Thymus (tissue), 14 donors: ENCODE measurements at places on chromosomes 1 and 21. TPM values are rescaled to one million over a fixed set of nuclear protein-coding genes. Genes with fewer than 3 reads are reported as not detected.

The F13B gene
- under 0.01 TPM for total RNA-seq

The ACKR1 gene
- total RNA-seq = 11.6 TPM

DNA sequence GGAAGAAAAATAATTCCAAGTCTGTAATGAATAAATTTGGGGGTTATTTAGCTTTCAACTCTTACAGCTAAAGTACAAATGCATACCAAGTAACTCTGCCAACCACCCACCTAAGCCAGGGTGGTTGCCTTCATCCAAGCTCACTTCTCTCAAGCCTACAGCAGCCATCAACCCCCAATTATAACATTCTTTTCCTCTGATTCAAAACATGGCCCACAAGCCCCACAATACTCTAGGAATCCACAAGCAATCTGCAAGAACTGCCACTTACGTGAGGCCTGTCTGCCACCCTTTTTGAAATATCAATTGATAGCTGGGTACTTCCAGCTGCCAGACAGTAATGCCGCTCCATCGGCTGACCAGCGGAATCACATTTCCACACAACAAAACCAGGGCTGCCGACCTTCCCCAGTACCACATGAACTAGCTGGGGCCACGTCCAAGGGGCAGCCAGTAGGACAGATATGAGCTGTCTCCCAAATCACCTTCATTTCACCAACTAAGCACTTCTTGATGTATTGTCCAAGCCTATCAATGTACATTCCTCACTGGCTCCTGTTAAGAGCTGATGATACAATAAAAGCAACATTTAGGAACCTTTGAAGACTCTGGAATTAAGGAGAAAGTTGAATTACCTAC, 3.2 kb downstream of the LBR start:
- H3K4me1 ChIP-seq = peaks cover 32% of the 10 kb centered on the region
- peaks cover 13% of the 10 kb centered on the region for H3K36me3 ChIP-seq
- H3K4me3 ChIP-seq = peak overlapping the region; percentile 96
- DNase-seq = no peak
- peak overlapping the region; percentile 93 for H3K27ac ChIP-seq

DNA sequence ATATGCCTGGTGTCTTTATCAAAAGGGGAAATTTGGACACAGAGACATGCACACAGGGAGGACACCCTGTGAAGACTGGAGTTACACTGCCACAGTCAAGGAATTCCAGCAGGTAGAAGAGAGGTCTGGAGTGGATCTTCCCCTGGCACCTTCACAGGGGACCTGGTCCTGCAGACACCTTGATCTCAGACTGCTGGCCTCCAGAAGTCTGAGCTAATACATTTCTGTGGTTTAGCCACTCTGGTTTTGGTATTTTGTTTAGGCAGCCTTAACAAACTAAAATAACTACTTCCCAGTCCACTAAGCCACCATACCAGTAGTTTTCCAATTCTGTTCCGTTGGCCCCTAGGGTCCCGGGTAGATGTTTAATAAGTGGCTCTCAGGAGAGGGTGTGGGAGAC, 164.7 kb downstream of the SETD4 start:
- H3K4me3 ChIP-seq = no peak overlapping the region
- DNase-seq = no peak
- no peaks in the 10 kb centered on the region for H3K36me3 ChIP-seq
- H3K27ac ChIP-seq = no peak overlapping the region

The TCEA3 gene
- 3.0 TPM for total RNA-seq

The RIPPLY3 gene
- 0.05 TPM for total RNA-seq

The FGR gene
- 8.4 TPM for total RNA-seq

The CRNN gene
- total RNA-seq = 0.05 TPM

GRCh38 chr1:86305731-86306130, 90.4 kb downstream of the ODF2L start:
- H3K27ac ChIP-seq = no peak overlapping the region
- H3K4me1 ChIP-seq = no peaks in the 10 kb centered on the region
- no peaks in the 10 kb centered on the region for H3K36me3 ChIP-seq
- H3K27me3 ChIP-seq = no peaks in the 10 kb centered on the region
